ENCODE measurements at places on chromosomes 7 and 10.

GRCh38 chr7:36098096-36098495, 55.0 kb upstream of the EEPD1 start:
- no peak for DNase-seq

DNA sequence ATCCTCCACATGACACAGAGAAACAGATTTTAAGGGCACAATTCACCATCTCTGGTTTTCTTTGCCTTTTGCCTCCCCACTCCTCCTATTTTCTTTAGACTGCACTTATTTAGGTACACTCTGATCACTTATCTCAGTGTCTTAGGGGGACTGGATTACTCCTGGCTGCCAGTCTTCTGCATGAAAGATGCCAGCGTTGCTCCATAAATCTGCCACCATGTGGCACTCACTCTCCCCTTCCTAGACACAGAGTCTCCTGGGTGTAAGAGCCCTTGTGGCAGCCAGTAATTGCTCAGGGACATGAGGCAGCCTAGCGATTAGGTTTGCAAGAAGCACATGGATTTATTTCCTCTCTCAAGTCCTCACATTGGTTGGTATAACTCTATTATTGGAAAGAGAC, 34.5 kb upstream of the RBM20 start:
- DNase-seq: peak; percentile 68

DNA sequence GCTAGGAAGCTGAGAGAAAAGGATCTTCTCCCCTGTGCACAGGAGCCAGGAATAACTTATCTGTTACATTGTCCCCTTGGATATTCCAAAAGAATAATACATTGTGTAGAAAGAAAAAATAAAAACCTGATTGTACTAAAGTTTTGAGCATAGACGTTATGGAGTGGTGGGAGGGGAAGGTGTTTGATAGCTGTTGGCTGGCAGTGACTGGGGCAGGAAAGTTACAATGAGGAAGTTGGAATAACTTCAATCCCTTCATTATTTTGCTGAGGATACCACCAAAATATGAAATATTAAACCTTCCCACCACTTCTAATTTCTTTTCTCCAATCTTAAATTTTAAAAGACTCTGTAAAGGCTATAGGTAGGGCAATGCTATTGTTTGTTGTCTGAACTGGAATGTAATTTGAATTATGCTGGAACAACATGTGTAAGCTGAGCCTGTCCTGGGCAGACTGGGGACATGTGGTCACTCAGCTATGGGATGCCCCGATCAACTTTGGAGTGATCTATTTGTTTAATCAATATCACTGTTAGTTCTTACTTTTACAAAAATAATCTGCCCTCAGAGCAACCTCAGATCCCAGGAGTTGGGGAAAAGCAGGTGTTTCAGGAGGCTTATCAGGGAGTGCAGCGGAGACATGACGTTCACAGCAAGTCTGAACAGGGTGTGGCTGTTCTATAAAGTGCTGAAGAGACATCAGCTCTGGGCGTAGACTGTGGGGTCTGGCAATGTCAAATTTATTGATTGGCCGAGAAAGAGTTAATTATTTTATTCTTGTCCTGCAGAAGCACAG, 20.8 kb downstream of the CYP3A43 start:
- DNase-seq: no peak

DNA sequence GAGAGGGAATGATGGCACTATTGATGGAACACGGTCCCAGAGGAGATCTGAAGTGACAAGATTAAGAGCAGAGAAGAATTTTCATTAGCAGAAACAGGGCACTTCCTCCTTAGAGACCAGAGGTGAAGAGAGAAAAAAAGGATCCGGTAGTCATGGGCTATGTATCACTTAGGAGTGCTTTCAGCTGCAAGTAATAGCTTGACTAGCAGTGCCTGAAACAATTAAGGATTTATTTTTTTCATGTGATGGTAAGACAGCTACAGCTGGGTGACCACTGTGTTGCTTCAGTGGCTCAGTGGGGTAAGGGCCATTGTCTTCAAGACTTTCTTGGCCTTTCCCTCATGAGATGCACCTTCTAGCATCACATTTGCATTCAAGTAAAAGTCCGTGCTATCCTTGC, 515.1 kb upstream of the GALNT17 start:
- no peak for DNase-seq

DNA sequence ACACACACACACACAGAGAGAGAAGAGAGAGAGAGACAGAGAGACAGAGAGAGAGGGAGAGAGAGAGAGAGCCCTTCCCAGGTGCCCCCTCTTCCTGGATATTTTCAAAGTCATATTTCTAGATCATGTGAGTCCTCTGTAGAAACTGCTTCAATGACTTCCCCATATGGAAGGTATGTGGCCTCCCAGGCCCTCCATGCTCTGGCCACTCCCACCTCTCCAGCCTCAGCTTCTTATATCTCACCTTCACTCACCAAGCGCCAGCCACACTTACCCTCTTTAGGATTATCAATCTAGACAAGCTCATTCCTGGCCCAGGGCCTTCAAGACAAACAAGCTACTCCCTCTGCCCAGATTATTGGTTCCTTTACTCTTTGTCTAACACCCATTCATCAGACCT, 259.7 kb downstream of the MTERF1 start:
- no peak for DNase-seq

GRCh38 chr7:13476881-13477444, 512.5 kb downstream of the ETV1 start:
- DNase-seq: no peak

DNA sequence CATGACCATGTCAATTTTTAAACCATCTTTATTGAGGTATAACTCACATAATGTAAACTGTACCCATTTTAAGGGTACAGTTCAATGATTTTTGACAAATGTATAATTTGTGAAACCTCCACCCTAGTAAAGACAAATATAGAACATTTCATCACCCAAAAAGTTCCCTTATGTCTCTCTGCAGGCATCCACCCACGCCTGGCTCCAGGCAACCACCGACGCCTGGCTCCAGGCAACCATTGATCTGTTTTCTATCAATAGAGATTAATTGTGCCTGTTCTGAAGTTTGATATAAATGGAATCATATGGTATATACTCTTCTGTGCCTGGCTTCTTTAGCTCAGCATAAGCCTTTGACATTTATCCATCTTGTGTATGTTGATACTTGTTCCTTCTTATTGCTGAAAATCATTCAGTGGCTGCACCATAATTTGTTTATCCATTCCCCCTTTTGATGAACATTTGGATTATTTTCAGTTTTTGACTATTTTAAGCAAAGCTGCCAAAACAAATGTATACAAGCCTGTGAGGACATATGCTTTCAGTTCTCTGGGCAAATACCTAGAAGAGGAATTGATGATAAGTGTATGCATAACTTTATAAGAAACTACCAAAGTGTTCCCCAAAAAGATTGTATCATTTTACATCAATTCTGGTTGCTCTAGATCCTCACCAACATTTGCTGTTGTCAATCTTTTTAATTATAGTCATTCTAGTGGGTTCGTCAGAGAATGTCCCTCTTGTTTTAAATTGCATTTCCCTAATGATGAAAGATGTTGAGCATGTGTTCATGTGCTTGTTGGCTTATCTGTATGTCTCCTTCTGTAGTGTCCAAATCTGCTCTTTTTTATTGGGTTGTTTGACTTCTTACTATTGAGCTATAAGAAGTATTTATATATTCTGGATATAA, 55.7 kb upstream of the HECTD2 start:
- no peak for DNase-seq

- DNase-seq: no peak
Measured at GRCh38 chr10:100723180-100723579, 22.2 kb upstream of the PAX2 start.

- no peak for DNase-seq
Measured at GRCh38 chr7:100621554-100621953, 9.2 kb downstream of the MOSPD3 start.
